ENCODE measurements at places on chromosomes 11 and 22.

GRCh38 chr22:25883482-25884033, 141.6 kb downstream of the MYO18B start:
- no peak for DNase-seq

DNA sequence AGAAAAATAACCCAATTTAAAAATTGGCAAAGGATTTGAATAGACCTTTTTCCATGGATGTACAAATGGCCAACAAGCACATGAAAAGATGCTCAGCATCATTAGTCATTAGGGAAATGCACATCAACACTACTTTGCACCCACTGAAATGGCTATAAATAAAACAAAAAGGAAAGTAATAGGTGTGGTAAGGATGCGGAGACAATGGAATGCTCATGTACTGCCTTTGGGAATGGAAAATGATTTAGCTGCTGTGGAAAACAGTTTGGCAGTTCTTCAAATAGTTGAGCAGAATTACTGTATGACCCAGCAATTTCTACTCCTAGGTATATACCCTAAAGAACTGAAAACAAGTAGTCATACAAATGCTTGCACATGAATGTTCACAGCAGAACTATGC, 37.4 kb downstream of the LARGE2 start:
- no peak for DNase-seq

- no peak for DNase-seq
Measured at GRCh38 chr22:43312608-43313007, 30.6 kb downstream of the SCUBE1 start.

DNA sequence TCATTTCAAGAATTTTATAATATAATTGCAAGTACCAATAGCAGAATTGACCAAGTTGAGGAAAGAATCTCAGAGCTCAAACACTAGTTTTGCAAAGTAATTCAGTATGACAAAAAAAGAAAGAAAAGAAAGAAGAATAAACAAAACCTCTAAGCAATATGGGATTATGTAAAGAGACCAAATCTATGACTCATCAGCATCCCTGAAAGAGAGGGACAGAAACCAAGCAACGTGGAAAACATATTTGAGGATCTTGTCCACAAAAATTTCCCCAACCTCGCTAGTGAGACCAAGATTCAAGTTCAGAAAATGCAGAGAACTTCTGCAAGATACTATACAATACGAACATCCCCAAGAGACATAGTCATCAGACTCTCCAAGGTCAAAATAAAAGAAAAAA, 203.7 kb upstream of the DDI1 start:
- no peak for DNase-seq

DNA sequence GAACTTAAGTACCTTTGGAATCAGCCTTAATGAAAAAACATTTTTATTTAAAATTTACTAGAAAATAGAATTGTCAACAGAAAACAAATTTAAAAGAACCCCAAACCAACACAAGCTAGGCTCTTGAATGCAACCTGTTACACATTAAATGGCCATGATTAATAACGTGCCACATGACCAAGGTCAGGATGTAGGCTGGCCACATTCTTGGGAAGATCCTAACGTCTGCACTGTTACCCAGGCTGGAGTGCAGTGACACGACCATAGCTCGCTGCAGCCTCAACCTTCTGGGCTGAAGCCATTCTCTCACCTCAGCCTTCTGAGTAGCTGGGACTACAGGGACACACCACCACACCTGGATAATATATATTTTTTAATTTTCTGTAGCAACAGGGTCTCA, 126.4 kb upstream of the APOA1 start:
- DNase-seq: no peak

DNA sequence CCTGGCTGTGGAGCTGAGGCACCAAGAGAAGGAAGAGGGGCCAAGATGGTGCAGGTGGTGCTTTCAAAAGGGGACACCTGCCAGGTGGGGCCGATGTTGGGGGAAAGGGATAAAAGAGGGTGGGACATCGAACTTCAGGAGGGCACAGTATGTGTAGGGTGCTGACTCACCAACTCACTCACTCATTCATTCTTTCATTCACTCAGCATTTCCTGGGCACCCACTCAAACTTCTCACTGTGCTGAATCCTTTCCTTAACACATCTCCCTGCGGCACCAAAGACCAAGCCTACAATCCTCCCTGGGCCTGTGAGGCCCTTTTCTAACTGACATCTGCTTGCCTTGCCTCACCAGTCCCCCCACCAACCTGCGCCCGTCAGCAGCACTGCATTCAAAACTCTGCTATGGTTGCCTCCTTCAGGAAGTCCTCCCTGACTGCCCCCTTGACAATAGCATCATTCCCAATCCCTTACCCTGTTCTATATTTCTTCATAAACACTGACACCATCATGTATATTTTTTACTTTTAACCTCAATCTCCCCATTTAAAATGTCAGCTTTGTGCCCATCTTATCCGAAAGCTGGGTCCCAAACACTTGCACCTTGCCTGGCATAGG, 246.6 kb downstream of the MN1 start:
- DNase-seq: no peak

- DNase-seq: no peak
Measured at GRCh38 chr11:9028581-9028980, 24.8 kb upstream of the NRIP3 start.

GRCh38 chr11:85414175-85414574, 213.0 kb downstream of the DLG2 start:
- DNase-seq: no peak

DNA sequence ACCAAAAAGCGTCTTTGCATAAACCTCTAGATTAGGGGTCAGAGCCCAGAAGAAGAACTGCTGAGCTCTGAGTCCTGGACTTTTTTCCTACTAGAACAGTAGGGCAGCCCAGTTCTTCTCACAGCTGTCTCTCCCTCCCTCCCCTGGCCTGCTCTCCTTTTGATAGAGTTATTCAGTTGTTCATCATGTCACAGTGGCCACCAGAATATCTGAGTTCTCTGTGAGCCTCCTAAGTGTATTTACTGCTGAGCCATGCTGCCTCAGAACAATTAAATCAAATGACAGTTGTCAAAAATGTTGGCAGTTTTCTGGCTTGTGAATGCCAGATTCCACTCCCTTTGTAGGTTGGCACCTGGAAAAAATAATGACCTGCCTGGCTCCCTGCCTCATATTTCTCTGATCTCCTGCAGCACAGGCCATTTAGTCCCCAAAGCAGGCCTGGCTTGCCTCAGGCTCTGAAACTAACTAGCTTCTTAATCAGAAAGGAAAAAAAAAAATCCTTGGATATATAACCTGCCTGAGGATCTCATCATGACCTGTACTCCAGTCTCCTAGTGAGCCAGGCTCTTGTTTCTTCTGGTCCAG, 377.4 kb upstream of the LARGE1 start:
- no peak for DNase-seq

DNA sequence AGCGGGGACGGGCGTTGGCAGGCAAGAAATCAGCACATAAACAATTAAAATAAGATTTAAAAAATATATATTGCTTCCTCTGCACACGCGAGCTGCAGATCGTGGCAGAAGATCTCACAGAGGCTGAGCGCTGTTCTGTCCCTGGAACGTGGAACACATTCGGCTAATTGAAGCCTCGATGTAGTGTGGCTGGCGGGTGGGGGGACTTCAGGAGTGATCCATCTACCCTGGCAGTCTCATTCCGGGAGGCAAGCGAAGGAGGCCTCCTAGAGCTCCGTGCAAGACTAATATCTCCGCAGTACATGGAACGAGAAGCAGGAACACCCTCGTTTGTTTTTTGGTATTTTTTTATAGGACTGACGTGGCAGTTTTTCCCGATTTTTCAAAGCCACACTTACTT, 402.4 kb downstream of the MN1 start:
- no peak for DNase-seq

- DNase-seq: no peak
Measured at GRCh38 chr11:1120532-1121330, 37.0 kb upstream of the MUC5AC start.

DNA sequence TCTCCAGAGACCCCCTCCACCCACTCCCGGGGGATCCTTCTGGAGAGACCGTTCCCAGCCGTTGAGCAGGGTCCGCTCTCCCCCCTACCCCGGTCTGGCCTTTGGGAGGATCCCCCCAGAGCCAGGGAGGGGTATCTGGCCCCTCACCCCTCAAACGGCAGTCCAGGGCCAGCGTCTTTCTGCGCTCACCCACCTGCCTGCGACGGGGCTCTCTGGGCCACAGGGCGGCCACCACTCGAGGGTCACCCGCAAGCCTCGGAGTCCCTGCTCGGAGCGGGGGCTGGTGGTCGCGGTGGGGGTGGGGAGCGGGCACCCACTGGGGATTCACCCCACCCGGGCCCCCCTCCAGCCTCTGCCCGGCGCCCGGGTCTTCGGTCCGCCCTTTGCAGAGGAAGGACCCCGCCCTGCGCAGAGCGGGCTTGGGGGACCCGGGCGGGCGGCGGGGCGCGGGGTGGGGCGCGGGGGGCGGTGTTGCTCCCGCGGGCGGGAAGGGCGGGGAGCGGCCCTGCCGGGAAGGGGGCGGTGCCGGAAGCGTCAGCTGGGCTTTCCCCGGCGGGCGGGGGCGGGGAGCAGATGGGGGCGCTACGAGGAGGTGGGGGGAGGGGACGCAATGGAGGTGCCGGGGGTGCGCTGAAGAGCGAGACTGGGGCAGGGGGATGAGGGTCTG, 16.6 kb downstream of the CRELD2 start:
- DNase-seq: peak; percentile 39

DNA sequence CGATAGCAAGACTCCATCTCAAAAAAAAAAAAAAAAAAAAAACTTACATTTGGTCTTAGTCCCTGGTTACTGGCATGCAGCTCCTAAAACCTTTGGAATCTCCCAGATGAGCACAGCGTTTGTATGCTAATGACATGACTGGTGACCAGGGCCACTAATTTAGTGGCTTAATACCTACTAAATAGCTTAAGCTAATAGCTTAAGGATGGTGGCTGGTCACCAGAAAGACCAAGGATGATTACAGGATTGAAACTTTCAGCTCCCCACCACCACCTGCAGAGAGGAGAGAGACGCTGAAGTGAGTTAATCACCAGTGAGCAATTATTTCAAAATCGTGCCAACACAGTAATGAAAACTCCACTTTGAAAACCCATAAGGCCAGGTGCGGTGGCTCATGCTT, 37.1 kb downstream of the DENND5A start:
- no peak for DNase-seq

DNA sequence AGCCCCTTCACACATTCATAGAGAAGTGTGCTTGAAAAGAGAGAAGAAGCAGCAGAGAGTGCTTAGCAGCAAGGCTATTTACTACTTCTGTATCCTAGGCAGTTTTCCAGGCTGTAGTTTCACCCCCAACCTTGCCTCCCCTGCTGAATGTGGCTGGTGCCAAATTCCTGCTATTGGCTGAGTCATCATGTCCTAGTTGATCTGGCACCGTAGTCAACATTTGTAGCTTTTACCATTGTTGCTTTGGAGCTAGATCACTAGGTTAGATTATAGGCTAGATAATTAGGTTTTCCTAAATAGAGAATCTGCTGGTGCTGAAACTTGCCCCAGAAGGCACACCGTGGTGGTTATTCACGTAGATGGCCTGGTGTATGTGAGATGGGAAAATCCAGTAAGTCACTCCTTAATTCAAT, 32.7 kb downstream of the ARHGAP42 start:
- peak; percentile 12 for DNase-seq

DNA sequence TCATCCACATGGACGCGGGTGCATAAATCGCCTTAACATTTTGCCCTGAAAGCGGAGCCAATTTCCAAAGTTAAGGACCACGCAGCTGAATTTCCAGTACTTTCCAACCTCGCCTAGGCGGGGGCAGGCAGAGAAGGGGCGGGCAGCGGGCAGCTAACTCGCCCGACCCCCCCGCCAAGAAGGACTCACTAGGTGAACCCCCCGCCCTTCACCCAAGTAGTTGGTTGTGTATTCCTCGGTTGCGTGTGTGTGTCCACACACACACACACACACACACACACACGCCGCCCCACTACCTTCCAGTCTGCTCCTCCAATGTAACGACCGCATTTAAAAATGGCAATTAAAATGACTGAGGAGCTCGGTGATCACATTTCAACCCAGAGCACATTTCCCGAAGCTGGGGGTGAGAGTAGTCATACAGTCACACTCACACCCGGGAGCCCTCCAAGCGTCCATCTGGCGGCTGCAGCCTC, 1.4 kb downstream of the TENM4 start:
- peak; percentile 20 for DNase-seq

DNA sequence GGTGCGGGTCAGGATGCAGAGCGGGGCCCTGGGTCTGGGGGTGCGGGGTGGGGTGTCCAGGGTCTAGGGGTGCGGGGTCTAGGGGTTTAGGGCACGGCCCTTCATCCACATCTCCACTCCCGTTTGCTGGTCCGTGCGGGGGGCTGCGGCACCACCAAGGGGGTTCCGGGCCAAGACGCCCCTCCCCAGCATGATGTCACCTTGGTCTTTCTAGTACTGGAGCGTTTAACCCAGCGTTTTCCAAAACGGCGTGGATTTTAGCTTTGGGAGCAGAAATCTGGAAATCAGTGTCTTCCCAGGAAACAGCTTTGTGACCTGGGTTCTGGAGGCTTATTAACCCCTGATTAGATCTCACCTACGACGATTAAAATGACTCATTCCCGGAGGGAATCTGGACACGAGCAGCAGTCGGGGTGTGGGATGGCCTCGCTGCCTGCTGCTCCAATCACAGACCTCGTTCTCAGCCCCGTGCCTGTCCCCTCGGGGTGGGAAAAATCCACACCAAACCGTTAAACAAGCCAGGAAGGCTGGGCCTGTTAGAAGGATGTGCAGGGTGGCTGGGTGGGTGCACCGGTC, 759 bp downstream of the AP2A2 start:
- DNase-seq: no peak

DNA sequence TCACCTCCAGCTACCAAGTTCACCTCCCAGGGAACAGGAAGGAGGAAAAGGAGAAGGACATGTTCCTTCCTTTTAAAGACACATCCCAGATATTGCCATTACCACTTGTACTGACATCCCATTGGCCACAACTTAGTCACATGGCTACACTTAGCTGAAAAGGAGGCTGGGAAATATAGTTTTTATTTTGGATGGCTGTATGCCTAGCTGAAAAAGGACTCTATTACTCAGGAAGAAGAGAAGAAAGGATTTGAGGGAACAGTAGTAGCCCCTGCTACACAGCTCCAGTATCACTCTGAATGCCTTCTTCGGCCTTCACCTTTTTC, 2.1 kb upstream of the APOA5 start:
- DNase-seq: no peak

All from NCI-H1694 treated with DMSO at 0.1 percent for 48 hours (cell line).